Colonic mucosa (tissue), 4 donors: ENCODE measurements at places on chromosomes 11 and 22. TPM values are rescaled to one million over a fixed set of nuclear protein-coding genes. Genes with fewer than 3 reads are reported as not detected.

The CSRP3 gene
- 0.35 TPM for total RNA-seq

- no peak for DNase-seq
Observed at GRCh38 chr11:89736566-89736965, 26.5 kb downstream of the TRIM77 start.

DNA sequence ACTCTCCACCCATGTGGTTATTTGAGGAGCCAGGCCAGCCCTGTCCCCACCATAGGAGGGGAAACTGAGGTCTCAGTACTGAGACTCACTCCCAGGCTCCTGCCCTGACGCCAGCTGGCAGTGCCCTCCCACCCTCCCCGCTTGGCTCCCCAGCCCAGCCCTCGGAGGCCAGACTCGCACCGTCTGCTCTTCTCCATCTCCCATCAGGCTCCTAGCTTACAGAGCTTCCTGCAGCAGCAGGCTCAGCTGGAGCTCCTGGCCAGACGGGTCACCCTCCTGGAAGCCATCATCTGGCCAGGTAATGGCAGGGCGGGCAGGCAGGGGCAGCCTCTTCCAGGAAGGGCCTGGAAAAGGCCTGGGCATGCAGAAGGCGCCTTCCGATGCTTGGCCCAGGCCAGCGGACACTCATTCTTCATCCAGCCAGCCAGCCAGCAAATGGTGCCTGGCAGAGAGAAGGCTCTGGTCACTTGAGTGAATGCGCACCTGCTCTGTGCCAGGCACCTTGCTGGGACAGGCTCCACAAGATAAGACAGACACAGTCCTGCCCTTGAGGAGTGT lies 12.6 kb downstream of the RHBDD3 start:
- DNase-seq: no peak

GRCh38 chr11:122213171-122213570 lies 97.2 kb upstream of the BLID start:
- DNase-seq: no peak

The RCOR2 gene
- total RNA-seq: 5.2 TPM

DNA sequence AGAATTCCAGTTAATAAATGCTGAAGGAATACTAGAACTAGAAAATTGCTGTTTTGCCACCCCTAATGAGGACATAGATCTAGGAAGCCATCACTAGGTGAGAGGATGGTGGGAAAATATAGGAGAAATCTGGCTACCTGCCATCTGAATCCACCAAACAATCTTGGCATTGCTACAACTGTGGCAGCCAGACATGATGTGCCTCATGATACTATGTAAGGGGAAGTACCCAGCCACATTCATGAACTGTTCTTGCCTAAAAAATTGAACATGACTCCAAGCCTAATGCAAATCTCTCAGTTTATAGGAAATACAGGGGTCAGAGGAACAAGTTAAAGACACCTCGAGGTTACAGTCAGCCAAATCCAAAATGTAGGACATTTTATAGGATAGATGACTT lies 72.8 kb downstream of the SFI1 start:
- DNase-seq: no peak

- no peak for DNase-seq
Observed at GRCh38 chr22:37680191-37680851, 4.9 kb downstream of the LGALS1 start.

- no peak for DNase-seq
Observed at GRCh38 chr11:15163136-15163535, 48.4 kb downstream of the INSC start.
